Fibroblast of lung (primary cell): ENCODE measurements at places on chromosomes 1 and 21.

GRCh38 chr1:112110031-112110430 lies 120.6 kb upstream of the KCND3 start:
- DNase-seq = no peak

DNA sequence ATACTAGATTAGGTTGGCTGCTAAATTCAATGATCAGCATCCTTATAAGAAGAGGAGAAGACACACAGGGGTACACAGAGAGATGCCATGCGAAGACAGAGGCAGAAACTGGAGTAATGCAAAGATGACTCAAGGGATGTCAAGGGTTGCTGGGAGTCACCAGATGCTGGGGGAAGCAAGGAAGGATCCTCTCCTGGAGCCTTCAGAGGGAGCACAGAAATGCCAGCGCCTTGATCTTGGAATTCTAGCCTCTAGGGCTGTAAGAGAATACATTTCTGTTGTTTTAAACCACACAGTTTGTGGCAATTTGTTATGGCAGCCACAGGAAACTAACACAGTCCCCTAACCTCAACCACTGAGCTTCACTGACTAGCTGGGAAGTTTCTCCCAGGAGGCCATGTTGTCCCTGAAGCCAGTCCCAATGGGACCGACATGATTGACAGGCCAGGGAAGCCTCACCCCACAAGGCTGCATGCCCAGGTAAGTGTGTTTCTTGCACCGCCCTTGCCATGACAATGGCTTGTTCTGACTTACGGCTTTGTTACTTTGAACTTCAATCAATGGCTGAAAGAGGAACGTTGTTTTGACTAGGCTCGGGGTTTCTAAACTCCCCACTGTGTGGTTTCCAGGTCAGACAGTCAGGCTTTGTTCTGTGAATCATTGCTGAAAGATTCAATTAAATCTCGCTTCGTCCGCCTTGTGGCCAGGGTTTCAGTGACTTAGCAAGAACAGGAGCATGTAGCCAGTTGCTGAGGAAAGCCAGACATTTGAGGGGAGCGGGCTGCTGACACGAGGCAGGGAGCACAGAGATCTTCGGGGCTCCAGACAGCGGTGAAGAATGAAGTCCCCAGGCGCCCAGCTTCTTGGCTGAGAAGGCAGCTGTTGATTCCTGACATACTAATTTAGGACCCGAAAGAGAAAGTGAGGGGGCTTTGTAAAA lies 62.3 kb downstream of the RUNX1 start:
- DNase-seq = peak; percentile 62

GRCh38 chr1:44701141-44701573 lies 26.6 kb downstream of the ARMH1 start:
- no peak for DNase-seq

DNA sequence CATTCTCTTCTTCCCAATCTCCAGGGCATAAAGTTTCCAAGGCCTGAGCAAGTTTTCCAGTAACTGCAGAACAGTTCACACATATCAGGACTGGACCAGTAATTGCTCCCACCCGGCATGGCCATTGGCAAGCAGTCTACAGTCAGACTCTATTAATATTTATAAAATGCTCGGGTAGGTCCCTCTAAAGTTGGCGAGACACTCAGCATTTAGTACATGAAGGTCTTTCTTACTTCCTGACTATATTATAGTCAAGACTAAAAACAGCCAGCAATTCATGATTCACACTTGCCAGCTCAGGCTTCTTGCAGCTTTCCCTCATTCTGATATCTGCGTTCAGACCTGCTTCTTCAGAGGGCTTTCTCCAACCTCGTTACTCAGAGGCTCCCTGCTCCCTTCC lies 25.4 kb downstream of the GADD45A start:
- peak; percentile 54 for DNase-seq

DNA sequence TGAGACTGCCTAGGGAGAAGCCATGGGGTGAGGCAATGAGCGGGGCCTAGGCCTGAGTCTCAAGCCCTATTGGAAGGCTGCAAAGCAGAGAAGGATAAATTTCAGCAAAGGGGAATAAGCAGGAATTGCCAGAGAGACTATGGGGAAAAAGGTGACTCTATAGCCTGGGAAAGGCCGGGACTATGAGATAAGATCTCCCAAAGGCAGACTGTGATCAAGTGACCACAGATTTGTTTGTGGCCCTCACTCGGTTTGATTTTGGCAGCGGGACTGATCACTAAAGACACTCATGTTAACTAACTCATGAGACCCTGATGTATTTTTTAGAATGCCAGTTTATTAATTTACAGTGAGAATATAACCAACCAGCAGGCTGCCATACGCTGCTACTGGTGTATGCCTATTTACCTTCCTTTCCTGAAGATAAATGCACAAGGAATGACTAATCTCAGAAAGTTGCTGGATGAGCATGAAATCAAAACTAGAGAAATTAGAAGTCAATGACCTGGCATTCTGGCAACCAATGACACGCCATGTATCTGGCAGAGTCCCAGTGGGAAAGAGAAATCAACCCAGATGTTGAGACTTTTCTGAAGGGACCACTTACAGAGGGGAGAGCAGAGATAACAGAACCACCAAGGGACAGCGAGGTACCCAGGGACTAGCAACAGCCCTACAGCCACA lies 4.3 kb downstream of the HSF2BP start:
- DNase-seq = peak; percentile 53

DNA sequence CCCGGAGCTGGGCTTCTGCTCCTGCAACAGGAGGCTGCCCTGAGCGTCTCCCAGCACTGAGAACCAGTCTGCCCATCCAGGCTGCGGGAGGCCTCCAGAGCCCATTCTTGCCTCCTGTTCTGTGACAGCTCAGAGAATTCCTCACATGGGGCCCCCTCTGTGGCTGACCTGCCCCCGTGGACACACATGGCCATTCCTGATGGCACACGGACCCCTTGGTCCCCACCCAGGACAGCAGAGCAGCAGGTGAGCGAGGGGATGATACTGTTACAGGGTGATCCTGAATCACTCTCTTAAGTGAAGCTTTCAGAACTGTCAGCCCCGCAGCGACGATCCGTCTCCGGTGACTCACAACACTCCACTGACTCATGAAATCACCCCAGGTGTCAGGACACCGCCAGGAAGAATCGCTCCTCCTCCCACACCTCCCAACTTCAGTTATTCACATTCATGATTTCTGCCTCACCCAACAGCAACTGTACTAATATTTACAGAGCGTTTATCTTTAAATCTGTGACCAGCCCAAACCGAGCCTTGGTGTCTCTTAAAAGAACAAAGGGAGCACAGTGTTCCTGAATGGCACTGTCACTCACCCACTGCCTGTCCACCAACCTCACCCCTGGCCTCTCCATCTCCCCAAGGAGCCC lies 22.5 kb downstream of the CHD5 start:
- no peak for DNase-seq

DNA sequence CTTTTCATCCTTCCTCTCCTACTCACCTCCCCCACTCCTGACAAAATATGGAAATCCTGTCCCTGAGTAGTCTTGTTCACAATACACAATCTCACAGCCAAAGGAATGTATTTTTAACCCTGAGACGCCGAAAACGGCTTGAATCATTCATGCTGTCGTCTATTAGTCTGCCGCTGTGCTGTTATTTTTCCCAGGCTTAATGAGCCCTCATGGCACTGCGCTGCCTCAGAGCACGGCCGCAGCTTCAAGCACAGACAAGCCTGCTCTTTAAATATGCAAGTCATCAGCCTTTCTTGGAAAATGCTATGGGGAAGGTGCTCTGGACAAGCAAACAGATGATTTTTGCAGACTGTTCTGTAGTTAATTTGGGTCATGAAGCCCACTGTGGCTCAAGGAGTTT lies 302.7 kb downstream of the DISC1 start:
- DNase-seq = peak; percentile 91

- DNase-seq = no peak
Observed at GRCh38 chr1:230728710-230729392, 14.9 kb upstream of the AGT start.

DNA sequence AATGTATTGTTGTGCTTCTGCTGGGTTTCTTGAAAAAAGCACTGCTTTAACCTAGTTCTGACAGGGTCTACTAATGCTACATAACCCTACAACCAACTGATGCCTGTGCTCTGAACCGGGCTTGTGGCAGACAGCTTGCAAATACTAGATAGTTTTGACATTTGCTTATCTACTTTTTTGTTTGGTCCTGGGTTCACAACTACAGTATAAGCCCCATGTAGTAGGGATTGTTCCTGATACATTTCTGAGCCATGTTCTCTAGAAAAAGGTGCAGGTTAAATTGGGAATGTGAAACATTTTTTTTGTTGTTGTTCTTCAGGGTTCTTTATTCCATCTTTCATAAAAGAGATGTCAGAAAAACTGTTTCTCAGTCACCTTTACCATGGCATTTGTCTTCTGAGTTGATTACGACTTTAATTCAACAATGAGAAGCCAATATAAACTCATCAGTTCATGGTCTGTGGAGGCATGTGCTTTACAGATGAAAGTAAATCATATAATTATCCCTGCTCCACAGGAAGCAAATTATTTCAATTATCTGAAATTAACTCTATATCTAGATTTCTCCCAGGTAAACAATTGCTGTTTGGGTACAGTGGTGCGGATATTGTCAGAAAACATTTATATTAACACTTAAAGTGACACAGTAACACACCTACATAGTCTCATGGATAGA lies 22.0 kb downstream of the OLFM3 start:
- no peak for DNase-seq

DNA sequence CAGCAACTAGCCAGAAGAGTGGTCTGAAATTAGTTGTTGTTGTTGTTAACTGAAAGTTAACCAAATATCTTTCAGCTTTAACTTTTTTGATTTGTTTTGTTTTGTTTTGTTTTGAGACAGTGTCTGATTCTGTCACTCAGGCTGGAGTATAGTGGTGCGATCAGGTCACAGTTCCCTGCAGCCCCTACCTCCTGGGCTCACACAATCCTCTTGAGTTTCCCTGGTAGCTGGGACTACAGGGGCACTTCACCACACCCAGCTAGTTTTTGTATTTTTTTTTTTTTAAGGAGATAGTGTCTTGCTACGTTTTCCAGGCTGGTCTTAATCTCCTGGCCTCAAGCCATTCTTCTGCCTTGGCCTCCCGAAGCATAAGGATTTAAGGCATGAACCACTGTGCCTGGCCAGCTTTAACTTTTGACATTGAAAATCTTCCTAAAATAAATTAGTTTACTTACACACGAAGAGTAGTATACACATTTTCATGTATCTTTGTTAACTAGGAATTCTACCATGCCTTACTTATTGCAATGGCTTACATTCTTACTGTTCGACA lies 45.0 kb downstream of the GNG12 start:
- no peak for DNase-seq

DNA sequence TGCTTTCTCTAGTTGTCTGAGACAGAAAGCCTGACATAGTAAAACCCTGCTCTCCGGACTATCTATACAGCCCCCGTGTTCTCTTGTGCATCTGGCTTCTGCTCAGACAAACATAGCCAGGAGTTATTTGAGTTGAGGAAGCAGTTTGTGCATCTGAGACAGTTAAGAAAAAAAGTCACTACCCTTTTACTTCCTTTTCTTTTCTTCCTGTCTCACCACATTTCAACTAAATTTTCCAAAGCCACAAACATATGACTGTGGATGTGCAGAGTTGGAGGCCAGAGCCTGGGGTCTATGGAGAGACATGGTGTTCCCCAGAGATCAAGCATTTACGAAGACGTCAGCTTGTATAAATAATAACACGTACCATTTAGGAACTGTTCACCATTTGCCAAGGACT lies 158.5 kb upstream of the FGGY start:
- no peak for DNase-seq

- DNase-seq = no peak
Observed at GRCh38 chr1:204697893-204698292, 12.4 kb upstream of the LRRN2 start.

- peak; percentile 37 for DNase-seq
Observed at GRCh38 chr21:40143822-40144525, 276.7 kb downstream of the PCP4 start.

GRCh38 chr1:47803815-47804501 lies 193.2 kb downstream of the TRABD2B start:
- no peak for DNase-seq

DNA sequence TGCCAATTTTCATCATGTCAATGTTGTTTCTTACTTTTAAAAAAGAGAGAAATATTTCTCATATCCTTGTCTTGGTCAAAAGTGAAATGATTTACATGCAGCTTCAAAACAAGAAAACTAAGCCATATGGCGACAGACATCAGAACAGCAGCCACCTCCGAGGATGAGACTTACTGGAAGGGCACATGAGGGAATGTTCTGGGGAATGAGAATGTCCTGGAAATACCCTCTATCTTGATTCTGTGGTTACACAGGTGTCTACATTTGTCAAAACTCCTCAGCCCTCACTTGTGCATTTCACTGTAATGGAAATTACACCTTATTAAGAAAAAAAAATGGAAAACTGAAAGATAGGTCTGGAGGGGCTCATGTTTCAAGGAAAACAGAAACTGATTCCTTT lies 14.2 kb upstream of the ECE1 start:
- no peak for DNase-seq

DNA sequence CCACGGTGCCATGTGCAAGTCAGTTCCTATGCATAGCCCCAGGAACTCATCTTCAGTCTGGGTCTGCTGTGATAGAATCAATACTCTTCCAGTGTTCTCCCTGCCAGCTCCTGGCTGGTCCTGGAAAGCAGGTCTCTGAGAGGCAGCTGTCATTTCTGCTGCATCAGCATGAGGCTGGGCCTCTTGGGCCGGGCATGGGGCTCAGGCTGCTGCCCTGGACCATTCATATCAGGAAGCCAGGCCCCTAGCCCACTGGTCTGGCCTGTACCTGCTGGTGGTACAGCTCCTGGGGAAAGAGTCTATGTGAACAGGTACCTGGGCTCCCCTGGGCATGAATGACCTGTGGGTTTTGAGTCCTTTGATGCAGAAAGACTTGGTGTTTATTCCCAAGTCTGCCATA lies 173.6 kb upstream of the CSF3R start:
- no peak for DNase-seq

GRCh38 chr1:203638103-203638475 lies 11.5 kb downstream of the ATP2B4 start:
- DNase-seq = no peak

DNA sequence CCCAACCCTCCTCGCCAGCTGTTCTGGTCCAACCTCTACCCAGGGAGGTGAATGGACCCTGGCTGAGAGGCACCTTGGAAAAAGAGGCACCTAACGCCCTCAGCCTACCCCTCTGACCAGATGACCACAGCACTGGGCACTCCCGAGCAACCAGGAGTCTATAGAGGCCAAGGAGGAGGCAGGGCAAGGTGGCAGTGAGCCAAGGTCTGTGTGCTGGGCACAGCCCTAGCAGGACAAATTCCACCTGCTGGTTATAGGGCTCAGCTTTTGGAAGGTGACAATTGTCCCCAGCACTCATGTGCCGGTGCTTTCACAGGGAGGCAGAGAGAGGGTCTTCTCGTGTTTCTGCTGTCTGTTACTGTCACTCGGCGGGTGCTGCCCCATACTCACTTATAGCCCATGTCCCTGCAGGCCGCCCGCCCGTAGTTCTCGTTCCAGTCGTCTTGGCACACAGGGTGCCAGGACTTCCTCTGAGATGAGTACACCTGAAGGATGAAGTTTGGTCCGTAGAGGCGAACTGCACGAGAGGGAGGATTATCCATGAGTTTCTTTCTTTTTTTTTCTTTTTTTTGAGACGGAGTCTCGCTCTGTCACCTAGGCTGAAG lies 27.8 kb downstream of the TMPRSS2 start:
- no peak for DNase-seq

- peak; percentile 42 for DNase-seq
Observed at GRCh38 chr21:16454399-16454798, 724.6 kb downstream of the USP25 start.
